ENCODE measurements at places on chromosomes 1 and 21. TPM values are rescaled to one million over a fixed set of nuclear protein-coding genes. Genes with fewer than 3 reads are reported as not detected.

BCAR3 gene
- 18.4 TPM for total RNA-seq

PROX1 gene
- 2.5 TPM for total RNA-seq

HUNK gene
- 5.2 TPM for total RNA-seq

S100A14 gene
- total RNA-seq, result not detected

IL19 gene
- total RNA-seq, result not detected

TAS1R1 gene
- not detected for total RNA-seq

C1orf115 gene
- total RNA-seq, result 10.8 TPM

SMYD3 gene
- 29.1 TPM for total RNA-seq

PCP4 gene
- total RNA-seq, result 3.2 TPM

RBM11 gene
- total RNA-seq, result 1.4 TPM

CFHR1 gene
- total RNA-seq, result 1.7 TPM

EFNA4 gene
- 3.0 TPM for total RNA-seq

IL22RA1 gene
- total RNA-seq, result 0.23 TPM

HSD3B1 gene
- not detected for total RNA-seq

LGR6 gene
- total RNA-seq, result 35.6 TPM

CELA2B gene
- total RNA-seq, result 0.45 TPM

PLCH2 gene
- total RNA-seq, result 0.71 TPM

RHCE gene
- not detected for total RNA-seq

LHX8 gene
- not detected for total RNA-seq
